ENCODE measurements at places on chromosomes 16 and 17.

DNA sequence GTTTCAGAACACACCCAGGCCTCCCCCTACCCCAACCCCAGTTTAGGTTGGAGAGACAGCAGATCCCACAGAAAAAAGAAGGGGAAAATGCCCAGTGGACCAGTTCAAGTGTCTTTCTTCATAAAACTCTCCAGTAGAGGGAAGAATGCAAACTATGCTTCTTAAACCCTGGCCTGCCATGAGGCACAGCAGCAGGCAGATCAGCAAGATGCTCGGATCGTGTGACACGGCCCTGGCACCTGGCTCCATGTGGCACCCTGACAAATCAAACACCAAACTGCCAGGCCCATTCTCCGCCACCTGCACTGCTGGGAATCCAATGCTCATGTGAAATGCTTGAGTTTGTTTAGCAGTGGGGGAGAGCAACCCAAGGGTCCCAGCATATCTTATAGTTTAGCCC lies 166.8 kb downstream of the SOX9 start:
- DNase-seq, result peak; percentile 52

DNA sequence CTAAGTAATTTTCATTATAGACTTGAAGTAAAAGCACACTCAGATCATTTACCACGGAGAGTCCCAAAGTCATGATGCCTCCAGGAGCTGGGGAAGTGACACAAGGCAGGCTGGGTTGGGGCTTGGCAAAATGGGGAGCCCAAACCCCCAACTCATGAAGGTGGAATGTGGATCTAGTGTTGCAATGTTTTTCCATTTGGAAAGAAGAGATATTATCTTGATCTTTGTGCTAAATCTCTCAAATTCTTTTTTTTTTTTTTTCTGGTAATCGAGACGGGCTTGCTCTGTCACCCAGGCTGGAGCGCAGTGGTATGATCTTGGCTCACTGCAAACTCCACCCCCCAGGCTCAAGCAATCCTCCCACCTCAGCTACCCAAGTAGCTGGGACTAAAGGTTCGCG lies 7.5 kb upstream of the KCNG4 start:
- DNase-seq, result no peak

DNA sequence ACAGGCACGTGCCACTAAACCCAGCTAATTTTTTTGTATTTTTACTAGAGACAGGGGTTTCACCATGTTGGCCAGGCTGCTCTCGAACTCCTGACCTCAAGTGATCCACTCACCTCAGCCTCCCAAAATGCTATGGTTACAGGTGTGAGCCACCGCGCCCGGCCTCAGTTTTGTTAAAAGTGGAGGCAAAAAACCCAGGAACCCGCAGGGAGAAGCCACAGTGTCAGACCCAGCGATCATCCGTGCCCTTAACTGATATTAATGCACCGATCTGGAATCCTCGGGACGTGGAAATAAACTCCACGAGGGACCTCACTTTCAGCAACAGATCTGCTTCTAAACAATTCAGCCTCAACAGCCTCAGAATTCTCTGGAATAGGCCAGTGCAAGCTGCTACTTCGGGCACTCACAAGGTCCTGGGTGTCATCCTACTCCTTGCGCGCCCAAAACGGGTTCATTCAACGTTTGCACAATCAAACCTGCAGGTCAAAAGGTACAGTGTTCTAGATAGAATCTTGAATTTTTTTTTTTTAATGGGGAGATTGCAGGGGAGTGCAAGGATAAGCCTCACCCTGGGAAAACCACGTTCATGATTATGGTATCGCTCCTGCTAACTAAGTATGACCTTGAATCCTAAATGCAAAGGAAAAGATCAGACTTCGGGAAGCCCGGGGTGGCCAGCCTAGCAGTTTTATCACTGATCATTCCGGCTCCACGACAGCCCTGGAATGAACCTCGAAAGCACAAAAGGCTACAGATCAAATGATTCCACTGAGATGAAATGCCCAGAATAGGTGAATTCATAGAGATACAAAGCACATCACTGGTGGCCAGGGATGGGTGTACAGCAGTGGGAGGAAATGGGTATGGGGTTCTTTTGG lies 22.4 kb downstream of the LITAF start:
- DNase-seq, result no peak

GRCh38 chr16:27118526-27118925 lies 51.8 kb downstream of the C16orf82 start:
- no peak for DNase-seq

GRCh38 chr17:6657633-6658287 lies 6.2 kb downstream of the C17orf100 start:
- DNase-seq, result no peak

DNA sequence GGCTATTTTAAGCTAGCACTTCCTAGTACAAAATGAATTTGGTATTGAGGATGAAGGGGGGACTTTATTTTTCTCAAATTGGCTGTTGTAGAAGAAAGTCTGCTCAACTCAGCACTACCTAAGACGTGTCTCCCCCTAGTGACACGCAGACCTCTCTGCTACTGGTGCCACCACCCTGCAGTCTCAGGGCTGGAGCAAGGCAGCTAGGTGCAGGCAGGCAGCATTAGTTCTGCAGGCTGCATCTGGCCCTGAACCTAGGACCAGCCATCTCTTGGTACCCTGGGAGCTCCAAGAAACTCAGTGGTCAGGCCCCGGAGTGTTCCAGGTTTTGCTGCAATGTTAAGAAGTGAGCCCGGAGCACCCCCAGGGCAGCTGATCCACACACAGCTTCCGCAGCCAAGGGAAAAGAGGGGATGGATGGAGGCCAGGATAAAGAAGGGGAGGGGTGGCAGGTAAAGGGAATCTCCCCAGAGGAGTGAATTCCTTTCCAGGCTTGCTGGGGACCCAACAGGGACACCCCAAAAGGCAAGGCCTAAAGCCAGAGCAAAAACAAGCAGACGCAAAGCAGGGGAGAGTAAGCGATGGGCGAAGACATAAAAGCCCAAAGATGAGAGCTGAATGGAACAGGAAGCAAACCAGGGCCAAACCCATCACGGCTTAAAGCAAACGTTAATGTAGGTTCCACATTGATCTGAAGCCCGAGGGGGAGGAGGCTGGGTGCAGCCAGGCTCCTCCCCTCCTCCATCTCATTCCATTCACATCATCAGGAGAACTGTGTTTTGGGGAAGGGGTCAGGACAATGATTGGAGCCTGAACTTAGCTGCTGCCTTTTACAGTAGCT lies 200.5 kb downstream of the ZFHX3 start:
- no peak for DNase-seq

GRCh38 chr17:69012895-69013805 lies 47.6 kb downstream of the ABCA9 start:
- DNase-seq, result no peak

- no peak for DNase-seq
These were observed 145.5 kb upstream of the PMFBP1 start for GRCh38 chr16:72317446-72317845.

DNA sequence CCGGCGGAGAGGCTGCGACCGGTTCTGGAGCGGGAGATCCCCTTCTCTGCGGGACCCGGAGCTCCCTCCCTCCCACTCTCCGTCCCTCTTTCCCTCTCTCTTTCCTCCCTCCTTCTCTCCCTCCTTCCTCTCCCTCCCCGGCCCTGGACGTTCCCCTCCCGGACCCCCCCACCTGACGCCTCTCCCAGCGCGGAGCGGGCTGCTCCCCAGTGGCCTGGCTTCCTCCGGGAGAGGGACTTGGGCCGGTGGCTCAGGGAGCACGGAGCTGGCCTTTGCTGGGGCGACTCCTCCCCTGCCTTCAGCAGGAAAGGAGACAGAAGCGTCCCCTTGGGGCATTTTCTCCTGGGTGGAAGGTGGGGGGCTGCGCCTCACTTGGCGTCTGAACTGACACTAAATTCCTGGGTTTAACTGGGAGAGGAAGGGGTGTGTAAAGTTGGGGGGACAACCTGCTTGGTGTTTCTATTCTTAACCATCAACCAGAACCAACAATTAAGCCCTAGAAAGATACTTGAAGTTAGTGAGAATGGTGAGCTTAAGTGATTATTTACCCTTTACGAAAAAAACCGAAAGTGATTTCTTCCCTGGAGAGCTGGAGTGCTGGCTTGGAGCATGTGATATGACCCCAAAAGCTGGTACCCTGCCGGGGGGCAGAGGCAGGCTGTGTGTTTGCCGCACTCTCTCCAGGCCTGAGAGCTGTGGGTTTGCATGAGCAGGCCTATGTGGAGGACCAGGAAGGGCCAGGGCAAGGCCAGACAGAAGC lies 775 bp downstream of the SPIRE2 start:
- no peak for DNase-seq

GRCh38 chr16:78490431-78490830 lies 391.0 kb downstream of the WWOX start:
- DNase-seq, result no peak

GRCh38 chr17:66301864-66302741 lies at the start of gene PRKCA:
Gene PRKCA (plus strand): TSS chr17:66302613.
- DNase-seq, result peak; percentile 79

- no peak for DNase-seq
These were observed 85.8 kb downstream of the ANKRD11 start for GRCh38 chr16:89404561-89404960.

DNA sequence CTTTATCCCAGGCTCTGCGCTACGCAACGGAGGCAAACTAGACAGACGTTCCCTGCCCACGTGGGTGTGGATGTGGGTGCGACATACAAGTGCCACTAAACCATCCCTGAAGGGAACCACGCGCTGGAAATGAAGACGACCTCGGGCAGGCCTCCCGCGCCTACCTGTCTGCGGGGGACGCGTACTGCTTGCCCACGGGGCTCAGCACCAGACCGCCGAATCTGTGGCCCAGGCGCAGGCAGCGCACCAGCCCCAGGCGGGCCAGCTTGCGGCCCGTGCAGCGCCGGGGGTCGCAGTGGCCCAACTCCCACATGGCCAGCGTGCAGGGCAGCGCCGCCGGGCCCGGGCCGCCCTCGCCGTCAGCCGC lies 480 bp downstream of the TSR3 start:
- DNase-seq, result no peak

DNA sequence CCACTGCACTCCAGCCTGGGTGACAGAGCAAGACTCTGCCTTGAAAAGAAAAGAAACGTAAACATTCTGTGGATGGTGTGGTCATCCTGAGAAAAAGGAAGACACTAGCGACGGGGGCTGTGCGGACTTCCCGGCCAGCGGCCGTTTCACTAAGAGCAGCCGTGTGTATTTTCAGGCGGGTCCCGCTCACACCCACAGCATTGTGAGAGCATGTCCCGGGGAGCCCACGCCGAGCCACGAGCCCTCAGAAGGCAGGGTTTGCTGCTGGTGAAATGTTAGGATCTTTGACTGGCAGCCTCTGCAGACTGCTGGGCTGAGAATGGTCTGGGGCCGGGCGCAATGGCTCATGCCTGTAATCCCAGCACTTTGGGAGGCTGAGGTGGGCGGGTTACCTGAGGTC lies 40.3 kb downstream of the LMF1 start:
- no peak for DNase-seq

DNA sequence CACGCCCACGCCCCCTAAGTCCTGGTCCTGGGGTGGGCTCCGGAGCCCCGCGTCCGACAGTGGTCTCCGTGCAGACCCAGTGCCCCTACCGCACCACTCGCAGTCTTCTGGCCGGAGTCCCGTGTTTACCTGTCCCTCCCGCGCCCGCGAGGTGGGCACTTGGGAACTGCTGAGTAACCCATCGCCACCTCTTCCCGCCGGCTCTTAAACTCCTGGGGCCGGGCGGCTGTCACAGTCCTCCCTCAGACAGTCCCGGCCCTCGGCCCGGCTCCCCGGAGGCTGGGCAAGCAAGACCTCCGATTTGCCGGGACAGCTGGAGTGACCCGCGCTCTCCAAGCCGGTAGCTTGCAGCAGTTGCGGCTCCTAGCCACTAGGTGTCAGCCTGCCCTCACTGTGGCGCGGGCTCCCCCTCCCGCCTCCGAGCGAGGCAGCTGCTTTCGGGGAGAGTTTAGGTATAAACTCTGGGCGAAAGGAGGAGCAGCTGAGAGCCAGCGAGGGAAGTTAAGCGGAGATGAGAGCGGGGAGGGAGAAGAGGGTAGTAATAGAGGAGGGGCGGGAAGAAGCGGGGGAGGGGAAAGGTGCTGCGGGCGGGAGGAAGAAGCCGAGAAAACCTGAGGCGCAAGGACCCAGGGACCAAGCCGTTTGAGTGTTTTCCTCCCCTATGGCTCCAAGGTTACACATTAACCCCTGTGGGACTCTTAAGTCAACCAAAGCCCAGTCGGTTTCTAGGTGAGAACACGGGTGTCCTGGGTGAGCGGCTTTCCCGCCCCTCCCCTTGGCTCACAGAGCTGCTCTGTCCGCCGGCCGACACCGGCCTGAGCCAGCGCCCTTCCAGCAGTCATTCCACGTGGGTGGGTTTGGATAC lies 826 bp upstream of the TLCD1 start:
- DNase-seq, result peak; percentile 97

GRCh38 chr17:70138291-70138865 lies 31.0 kb upstream of the KCNJ2 start:
- no peak for DNase-seq

DNA sequence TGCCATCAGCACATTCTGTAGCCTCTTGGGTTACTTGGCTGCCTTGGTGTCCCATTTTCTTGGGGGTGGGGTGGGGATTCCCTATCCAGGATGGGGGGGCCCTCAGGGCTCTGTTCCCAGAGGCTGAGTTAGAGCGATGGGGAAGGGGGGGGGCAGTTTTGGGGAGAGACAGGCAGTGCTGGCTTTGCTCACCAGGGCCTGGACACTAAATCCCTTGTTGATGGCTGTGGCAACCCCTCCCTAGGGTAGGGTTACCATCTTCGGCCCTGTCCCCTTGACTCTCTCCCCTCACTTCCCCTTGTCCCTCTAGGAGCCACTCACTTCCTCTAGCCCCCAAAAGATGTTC lies 660 bp upstream of the ATP2A1 start:
- no peak for DNase-seq

DNA sequence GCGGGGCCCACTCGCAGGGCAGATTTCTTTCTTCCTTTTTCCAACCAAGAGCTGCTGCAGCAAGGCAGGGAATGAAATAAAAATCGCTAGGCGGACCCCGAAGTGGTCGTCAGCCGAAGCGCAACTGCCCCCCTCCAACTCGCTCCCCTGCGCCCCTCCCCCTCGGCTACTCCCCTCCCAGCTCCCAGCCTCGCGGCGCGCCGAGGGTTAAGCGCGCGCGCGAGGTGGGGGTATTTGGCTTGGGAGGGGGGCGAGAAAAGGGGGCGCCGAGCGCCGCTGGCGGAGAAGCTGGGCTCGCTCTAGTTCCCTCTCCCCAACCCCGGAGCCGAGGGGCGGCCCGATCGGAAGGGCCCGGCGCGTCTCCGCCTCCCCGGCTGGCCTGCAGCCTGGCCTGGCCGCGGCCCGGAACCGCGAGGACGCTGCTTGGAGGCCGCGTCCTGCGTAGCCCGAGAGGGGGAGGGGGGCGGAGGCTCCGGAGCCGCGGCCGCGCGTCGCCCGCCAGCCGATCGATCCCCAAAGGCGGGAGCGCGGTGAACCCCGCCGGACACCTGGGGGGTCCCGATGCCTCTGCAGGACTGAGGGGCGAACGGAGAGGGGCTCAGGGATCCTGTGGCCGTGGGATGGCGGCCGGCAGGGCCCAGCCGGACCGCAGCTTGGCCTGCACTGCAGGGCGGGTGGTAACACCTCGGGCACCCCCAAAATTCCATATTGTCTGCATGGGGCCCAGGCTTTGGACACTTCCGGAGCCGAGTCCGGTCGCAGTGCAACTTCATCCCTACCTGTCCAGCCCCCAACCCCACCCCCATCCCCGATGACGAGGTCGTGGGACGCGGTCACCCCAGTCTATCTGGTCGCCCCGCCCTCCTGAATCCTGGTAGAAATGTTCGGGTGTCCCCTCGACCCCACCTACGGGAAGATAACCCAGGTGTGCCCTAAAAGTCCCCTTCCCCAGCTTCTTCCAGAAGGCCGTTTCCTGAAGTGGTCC lies 4.9 kb upstream of the CBX4 start:
- peak; percentile 41 for DNase-seq

GRCh38 chr17:57574040-57574513 lies 171.0 kb downstream of the CCDC182 start:
- no peak for DNase-seq

GRCh38 chr17:16440901-16441629 lies 25.7 kb downstream of the TRPV2 start:
- DNase-seq, result no peak

- DNase-seq, result no peak
These were observed 35.7 kb upstream of the GNA13 start for GRCh38 chr17:65092262-65092661.

Data from NCI-H345 (cell line).